ENCODE measurements at places on chromosomes 5 and 9. TPM values are rescaled to one million over a fixed set of nuclear protein-coding genes. Genes with fewer than 3 reads are reported as not detected.
A peak's percentile ranks its signal among the peaks of the same experiment; 100 is the strongest.

DNA sequence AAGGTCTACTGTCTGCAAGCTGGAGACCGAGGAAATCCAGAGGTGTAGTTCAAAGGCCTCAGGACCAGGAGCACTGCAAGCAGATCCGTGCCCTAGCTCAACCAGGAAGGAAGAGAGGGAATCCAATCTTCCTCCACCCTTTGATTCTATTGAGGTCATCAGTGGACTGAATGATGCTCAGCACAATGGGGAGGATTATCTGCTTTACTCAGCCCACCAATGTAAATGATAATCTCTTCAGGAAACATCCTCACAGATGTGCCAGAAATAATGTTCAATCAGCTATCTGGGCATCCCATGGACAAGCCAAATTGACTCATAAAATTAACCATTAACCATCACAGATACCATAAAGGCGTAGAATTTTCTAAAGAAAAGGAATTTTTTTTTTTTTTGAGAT, 92.0 kb downstream of the BASP1 start:
- no peak for DNase-seq
- H3K36me3 ChIP-seq, result no peaks in the 10 kb centered on the region
- no peak overlapping the region for H3K4me3 ChIP-seq
- H3K27ac ChIP-seq, result no peak overlapping the region

Gene GPR150
- total RNA-seq, result not detected

Gene SPINK7
- total RNA-seq, result not detected

- H3K27ac ChIP-seq, result no peak overlapping the region
- no peak for DNase-seq
- no peaks in the 10 kb centered on the region for H3K4me1 ChIP-seq
- no peak overlapping the region for H3K4me3 ChIP-seq
- H3K36me3 ChIP-seq, result no peaks in the 10 kb centered on the region
- no peaks in the 10 kb centered on the region for H3K27me3 ChIP-seq
Measured at GRCh38 chr5:100902440-100903038, 543 bp downstream of the ST8SIA4 start.

DNA sequence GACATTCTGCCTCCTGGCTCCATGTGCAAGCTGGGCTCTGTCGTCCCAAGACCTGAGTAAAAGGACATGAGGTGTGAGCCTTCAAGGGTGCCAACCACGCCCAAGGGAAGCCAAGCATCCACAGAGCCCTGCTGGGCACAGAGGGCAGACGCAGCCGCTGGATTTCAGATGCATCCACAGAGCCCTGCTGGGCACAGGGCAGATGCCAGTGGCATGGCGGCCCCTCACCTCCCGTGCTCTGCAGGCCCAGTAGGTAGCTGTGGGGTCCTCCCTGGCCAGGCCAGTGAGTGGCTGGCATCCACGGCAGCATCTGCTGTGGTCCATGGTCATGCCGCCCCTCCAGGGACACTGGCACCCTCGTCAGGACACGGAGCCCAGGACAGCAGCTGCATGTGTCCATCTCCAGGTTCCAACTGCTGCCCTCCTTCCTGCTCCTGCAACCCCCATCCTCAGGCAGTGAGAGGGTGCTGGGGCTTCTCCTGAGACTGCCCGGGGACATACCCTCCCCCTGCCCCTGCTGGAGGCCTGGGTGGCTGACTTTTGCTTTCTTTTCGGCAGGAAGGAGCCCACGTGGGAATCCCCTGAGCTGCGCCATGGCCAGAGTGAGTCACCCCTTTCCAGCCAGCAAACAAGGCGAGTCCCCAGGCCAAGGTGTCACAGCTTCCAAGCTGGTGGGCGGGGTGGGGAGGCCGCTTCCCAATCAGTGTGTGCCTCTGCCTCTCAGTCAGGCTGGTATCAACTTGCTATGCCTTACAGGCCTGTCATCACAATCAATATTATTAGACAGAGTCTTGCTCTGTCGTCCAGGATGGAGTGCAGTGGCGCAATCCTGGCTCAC, 4.0 kb upstream of the TRAF2 start:
- peak overlapping the region; percentile 37 for H3K4me3 ChIP-seq
- peak; percentile 56 for DNase-seq
- H3K27me3 ChIP-seq, result no peaks in the 10 kb centered on the region
- peaks cover 36% of the 10 kb centered on the region for H3K4me1 ChIP-seq
- peak overlapping the region; percentile 47 for H3K27ac ChIP-seq
- no peaks in the 10 kb centered on the region for H3K36me3 ChIP-seq

DNA sequence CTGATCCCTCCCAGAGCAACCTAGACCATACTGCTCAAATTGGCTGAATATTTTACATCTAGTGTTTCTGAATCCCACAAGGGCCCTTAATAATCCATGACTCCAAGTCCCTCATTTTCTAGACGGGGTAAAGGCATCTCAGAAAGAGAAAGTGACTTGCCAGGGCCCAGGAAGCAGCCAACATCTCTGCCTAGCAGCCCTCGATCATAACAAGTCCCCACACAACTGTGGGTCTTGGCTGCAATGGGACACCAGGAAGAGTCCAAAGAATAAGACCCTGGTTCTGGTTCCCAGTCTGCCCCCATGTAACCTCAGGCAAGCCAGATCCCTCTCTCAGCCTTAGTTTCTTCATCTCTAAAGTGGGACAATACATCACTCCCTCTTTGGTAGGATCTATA, 6.3 kb downstream of the ANXA6 start:
- H3K4me3 ChIP-seq, result no peak overlapping the region
- no peak overlapping the region for H3K27ac ChIP-seq
- H3K4me1 ChIP-seq, result peaks cover 9% of the 10 kb centered on the region
- H3K36me3 ChIP-seq, result no peaks in the 10 kb centered on the region
- no peak for DNase-seq

- no peak overlapping the region for H3K4me3 ChIP-seq
- DNase-seq, result no peak
- H3K36me3 ChIP-seq, result no peaks in the 10 kb centered on the region
- H3K27me3 ChIP-seq, result peaks cover 4% of the 10 kb centered on the region
- peaks cover 14% of the 10 kb centered on the region for H3K4me1 ChIP-seq
- no peak overlapping the region for H3K27ac ChIP-seq
Measured at GRCh38 chr9:27367175-27367798, 70.3 kb upstream of the EQTN start.

Gene SOHLH1
- total RNA-seq, result not detected

DNA sequence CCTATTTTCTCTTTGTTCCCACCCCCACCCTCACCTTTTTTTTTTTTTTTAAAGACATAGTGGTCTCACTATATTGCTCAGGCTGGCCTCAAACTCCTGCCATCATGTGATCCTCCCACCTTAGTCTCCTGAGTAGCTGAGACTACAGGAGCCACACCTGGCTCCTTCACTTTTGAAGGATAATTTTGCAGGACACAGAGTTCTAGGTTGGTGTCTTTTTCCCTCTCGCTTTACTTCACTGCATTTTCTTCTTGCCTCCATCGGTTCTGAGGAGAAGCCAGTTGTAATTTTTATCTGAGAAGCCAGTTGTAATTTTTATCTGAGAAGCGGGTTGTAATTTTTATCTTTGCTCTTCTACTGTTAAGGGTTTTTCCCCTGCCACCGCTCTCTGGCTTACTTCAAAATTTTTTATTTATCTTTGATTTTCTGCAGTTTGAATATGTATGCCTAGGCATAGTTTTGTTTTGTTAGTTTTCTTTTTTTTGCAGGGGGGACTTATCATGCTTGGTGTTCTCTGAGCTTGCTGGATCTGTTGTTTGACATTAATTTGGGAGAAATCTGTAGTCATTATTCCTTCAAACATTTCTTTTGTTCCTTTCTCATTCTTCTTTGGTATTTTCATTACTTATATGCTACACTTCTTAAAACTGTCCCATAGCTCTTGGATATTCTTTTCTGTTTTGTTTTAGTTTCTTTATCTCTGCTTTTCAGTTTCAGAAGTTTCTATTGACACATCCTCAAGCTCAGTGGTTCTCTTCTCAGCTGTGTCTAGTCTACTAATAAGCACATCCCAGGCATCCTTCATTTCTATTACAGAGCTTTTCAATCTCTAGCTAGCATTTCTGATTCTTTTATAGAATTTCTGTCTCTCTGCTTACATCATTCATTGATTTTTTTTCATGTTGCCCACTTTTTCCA, 148.2 kb upstream of the CHD1 start:
- no peaks in the 10 kb centered on the region for H3K36me3 ChIP-seq
- no peak overlapping the region for H3K4me3 ChIP-seq
- H3K27me3 ChIP-seq, result no peaks in the 10 kb centered on the region
- DNase-seq, result no peak

- no peaks in the 10 kb centered on the region for H3K27me3 ChIP-seq
- no peak overlapping the region for H3K27ac ChIP-seq
Measured at GRCh38 chr9:129979071-129979745, 63.8 kb downstream of the FNBP1 start.

DNA sequence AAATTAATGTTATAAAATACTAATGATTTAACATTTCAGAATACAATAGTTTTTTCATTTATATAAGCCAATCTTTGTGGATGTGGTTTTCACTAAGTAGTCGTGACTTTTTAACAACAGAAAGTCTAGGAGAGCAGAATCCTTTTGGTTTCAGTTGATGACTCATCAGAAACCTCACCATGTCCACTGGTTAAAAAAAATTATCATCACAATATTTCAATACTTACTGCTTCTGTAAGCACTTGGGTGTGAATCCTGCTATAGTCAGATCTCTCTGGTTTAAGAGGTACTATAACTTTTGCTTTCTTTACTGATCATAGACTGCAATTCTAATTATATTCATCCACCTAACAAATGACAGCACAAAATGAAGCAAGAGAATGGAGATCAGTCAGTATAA, 77.2 kb downstream of the MRPS30 start:
- no peak for DNase-seq
- no peak overlapping the region for H3K27ac ChIP-seq
- no peak overlapping the region for H3K4me3 ChIP-seq
- H3K36me3 ChIP-seq, result peaks cover 8% of the 10 kb centered on the region
- no peaks in the 10 kb centered on the region for H3K27me3 ChIP-seq

GRCh38 chr5:76861612-76862011, 11.8 kb downstream of the S100Z start:
- H3K4me1 ChIP-seq, result no peaks in the 10 kb centered on the region
- no peaks in the 10 kb centered on the region for H3K36me3 ChIP-seq
- no peaks in the 10 kb centered on the region for H3K27me3 ChIP-seq
- H3K27ac ChIP-seq, result no peak overlapping the region

- H3K36me3 ChIP-seq, result no peaks in the 10 kb centered on the region
- peaks cover 7% of the 10 kb centered on the region for H3K27me3 ChIP-seq
- no peak overlapping the region for H3K27ac ChIP-seq
- DNase-seq, result no peak
- no peaks in the 10 kb centered on the region for H3K4me1 ChIP-seq
Measured at GRCh38 chr5:144028058-144028457, 142.4 kb downstream of the YIPF5 start.

Gene FBP2
- not detected for total RNA-seq

DNA sequence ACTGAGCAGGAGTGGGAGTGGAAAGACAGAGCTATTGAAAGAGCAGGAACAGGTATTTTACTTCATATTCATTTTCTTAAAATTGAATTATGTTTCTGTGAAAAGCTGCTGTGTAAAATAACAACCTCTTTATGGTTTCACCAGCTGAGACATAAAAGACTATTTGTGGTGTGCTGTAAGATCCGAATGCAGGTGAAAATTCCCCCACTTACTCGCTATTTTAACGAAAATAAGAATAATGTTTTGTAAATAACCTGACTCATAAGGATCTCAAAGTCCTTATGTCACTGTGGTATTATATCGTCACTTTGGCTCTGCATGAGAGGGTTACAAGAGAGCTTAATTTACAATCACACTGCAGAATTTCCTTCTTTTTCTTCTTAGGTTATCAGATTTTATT, 65.3 kb upstream of the NFIB start:
- DNase-seq, result no peak
- H3K4me1 ChIP-seq, result no peaks in the 10 kb centered on the region
- H3K36me3 ChIP-seq, result no peaks in the 10 kb centered on the region
- H3K4me3 ChIP-seq, result no peak overlapping the region
- H3K27me3 ChIP-seq, result no peaks in the 10 kb centered on the region
- no peak overlapping the region for H3K27ac ChIP-seq

Gene SNX24
- total RNA-seq, result 10.8 TPM

DNA sequence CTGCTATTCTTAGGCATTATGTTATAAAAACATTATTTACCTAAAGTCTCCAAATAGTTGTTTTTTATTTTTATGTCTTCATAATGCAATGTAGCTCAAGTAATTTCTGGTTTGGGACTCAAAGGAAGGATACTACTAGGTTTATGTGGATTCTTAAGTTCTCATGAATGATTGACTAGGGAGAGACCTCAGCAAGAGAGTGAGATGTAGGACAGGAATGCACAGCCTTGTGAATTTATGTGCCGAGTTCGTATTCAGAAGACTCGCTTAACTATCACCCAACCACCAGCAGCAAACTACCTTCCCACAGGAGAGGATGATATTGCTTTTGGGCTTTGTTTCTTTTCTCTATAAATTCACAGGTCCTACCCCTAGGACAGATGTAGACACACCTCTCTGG, 282.9 kb downstream of the ARHGEF28 start:
- no peak overlapping the region for H3K27ac ChIP-seq
- no peaks in the 10 kb centered on the region for H3K36me3 ChIP-seq
- H3K4me3 ChIP-seq, result no peak overlapping the region
- DNase-seq, result no peak

- H3K27ac ChIP-seq, result no peak overlapping the region
- H3K36me3 ChIP-seq, result no peaks in the 10 kb centered on the region
- H3K27me3 ChIP-seq, result 0 out of 2 replicates have a peak, but pooled peaks cover 7% of the 10 kb centered on the region
- H3K4me1 ChIP-seq, result no peaks in the 10 kb centered on the region
- DNase-seq, result no peak
Measured at GRCh38 chr5:147558826-147559225, 49.0 kb upstream of the DPYSL3 start.

DNA sequence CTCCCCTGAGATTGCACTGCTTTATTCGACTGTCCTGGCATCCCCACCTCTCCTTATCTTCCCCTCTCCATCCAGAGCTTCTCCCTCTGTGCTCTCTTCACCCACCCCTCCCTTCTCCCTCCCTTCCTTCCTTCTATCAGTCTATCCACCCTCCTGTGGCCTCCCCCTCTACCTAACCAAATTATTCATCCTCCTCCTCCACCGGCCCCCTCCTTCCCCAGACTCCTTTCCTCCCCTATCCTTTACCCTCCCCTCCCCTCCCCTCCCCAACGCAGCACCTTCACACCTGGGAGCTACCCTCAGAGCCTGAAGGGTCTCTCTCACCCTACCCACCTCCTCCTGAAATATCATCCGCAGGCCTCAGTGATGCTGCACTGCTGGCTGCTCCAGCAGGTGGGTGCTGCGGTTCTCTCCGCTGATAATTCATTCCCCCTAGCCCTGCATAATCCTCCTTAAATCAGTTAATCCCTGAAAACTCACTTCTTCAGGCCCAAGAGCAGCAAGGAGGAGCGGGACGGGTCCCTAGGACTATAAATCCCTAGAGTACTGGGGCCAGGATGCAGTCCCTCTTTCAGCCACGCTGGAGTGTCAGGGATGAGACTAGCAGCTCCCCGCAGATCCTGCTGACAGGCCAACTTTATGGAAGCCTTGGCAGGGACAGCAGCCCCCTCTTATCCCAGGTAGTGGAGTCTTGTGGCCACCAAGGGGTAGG, 97.8 kb downstream of the PCDH1 start:
- no peak overlapping the region for H3K4me3 ChIP-seq
- H3K27ac ChIP-seq, result no peak overlapping the region
- no peaks in the 10 kb centered on the region for H3K27me3 ChIP-seq
- DNase-seq, result no peak
- H3K36me3 ChIP-seq, result no peaks in the 10 kb centered on the region

Gene N4BP3
- 5.2 TPM for total RNA-seq

Gene SPOUT1
- total RNA-seq, result 70.4 TPM

Gene TERT
- 6.9 TPM for total RNA-seq
